HCEC 1CT (cell line): ENCODE measurements at places on chromosomes 6 and 20.

DNA sequence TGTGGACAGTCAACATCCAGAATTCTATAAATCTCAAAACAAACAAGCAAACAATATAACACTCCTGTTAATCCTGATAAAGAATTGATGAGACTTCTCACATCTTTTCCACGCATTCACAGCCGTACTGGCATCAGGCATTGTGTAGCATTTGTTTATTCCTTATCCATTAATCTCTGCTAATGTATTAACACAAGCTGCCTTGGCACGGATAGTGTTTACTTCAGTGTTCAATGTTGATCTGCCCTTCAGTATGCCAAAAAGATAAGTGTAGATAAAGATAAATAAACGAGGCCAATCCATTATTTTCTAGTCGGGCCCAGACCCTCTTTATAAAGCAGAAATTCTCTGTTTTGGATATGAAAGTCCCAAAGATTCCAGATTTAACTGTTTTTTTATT is 16.1 kb downstream of the UFL1 start:
- DNase-seq: no peak

DNA sequence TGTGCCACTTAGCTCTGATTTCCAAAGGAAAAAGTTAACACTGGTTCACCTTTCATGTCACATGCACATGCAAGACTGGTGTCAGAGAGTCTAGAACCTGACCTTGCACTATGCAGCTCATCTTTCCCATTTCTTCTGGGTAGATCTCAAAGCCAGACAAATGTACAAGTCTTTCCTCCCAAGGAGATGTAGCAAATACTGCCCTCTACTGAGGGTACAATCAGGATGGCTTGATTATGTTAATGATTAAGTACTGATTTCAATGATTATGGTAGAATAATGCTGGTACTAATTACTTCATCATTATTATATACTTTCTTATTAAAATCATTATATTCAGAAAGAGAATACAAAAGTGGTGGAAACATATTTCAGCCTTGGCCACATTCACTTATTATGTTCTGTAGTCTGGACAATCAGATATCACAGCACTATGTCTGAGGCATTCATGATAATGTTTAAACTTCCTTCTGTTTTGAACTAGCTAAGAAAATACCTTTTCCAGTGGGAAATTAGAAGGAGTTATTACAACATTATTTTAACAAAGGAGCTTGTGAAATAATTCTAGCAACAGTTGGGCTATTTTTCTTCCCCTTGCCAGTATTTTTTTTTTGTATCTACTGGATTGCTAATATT is 68.5 kb upstream of the FOXO3 start:
- DNase-seq: peak; percentile 39

DNA sequence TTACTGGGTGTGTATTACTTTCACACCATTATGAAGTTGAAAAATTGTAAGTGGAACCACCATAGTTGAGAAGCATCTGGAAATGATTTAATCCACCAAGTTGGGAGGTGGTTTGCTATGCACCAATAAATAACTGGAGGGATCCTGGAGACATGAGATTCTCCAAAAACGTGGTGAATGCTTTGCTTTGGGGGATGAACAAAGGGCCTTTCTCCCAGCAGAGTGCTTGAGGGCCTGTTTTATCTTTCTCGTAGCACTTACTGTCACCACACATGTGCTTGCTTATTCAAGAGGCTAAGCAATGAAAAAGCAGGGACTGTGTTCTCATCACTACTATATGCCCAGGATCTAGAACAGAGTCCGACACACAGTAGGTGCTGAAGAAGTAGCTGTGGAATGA is 371.1 kb downstream of the DHX35 start:
- DNase-seq: no peak

GRCh38 chr6:116461932-116462885 is 1.0 kb downstream of the CALHM6 start:
- DNase-seq: no peak

DNA sequence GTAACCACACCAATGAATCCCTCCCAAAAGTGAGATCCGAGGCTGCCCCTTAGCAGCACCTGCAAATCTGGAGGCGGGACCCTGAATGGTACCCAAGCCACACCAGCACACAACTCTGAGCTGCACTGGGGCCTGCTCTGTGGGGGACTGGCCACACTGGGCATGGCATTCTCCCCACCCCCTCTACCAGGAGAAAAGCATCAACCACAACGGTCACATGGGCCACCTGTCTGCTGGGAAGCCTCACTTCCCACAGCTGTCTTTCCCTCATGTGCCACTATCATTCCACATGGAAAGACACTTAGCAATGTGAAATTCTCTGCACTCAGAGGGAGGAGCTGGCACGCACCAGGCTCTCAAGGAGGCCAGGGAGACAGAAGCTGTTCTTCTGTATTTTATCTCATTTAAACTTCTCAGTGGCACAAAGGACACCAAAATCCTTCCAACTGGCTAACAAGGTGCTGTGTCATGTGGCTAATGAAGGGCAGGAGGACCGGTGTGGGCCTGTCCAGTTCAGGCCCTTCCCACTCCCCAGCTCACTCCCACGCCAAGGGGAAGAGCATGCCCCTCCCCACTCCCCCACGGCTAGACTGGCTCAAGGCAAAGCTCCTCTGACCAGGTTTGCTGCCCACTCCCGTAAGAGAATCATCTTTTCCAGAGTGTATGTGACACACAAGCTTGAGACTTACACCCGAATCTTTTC is 19.0 kb downstream of the YTHDF1 start:
- no peak for DNase-seq

- no peak for DNase-seq
Measured at GRCh38 chr6:6701864-6702263, 113.3 kb downstream of the LY86 start.

GRCh38 chr6:158564243-158565121 is 4.6 kb downstream of the TMEM181 start:
- no peak for DNase-seq

DNA sequence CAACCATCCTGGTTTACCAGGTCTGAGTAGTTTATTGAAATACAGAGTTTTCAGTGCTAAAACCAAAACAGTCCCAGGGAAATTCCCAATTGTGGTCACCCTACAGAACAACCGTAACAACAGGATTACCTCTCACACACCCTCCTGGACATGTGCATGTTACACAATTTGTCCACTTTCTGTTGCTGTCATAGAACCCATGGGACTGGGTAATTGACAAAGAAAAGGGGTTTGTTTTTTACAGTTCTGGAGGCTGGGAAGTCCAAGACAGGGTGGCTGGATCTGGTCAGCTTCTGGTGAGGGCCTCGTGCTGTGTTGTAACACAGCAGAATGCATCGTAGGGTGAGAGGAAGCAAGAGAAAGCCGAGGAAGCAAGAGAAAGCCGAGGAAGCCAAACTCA is 9.1 kb upstream of the ADA start:
- no peak for DNase-seq

GRCh38 chr6:137197684-137198645 is 21.2 kb downstream of the IFNGR1 start:
- DNase-seq: no peak

DNA sequence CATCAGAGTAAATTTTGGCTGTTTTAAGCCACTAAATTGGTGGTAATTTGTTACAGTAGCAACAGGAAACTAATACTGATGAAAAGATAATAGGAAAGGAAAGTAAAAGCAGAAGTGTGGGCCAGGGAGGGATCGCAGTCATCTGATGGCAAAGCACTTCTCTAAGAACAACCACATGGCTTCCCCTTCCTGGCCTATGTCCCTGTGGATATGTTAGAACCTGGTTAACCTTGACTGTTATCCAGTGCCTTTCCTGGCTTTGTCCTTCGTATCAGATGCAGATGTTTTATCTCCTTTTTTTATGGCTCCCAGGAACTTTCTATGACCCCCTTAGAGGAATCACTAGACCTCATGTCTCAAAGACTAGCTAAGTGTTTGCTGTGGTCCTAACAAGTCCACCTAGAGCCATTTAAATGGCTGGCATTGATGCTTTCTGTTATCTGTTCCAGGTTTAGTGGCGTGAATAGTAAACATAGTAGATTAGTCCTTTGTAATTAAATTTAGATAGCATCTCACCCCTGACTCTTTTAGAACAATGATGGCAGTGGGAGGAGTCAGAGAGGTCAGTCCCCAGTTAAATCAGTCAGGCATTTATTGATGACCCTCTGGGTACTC is 79.2 kb upstream of the PHACTR2 start:
- DNase-seq: no peak

- no peak for DNase-seq
Measured at GRCh38 chr20:2093159-2093781, 8.4 kb upstream of the STK35 start.

DNA sequence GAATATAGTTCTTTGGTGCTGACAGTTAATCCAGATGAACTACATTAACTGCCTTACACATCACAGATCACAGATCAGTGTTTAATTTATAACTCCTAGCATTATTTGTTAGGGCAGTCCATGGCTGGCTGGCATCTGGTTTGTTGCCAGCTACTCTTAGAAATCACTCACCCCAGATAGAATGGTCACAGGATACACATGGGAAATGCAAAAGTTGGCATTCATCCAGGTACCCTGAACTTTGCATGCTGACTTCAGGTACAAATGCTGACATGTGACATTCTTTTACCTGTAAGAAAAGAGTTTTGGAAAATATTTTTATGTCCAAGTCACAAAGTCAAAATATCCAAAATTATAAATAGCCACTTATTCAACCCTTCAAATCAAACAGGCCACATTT is 20.2 kb downstream of the FBXL4 start:
- no peak for DNase-seq

DNA sequence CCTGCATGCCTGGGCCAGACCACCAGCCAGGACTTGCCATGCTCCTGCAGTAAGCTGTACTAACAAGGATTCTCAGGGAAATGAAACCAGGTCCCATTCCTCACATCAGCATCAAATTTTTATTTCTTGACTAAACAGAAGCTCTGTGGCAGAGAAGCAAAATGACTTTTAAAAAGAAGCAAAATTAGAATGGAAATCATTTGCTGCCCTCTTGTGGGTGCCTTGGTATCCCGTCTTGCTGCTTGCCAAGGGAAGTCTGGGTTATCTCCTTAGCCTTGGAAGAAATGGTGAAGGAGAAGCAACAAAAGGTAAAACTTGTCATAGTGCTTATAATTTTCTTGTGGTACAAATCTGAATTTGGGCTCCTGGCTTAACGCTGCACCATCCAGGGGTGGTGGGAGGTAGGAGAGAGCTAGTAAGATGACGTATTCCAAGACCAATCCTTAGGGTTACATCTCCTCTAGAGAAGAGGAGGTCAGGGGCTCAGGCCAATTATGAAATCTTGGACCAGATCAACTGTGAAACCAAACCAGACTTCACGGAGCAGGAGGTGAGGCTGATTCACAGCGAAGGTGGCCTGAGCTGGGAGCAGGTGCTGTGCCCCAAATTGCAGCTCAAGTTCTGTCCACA is 107.5 kb downstream of the FAXC start:
- DNase-seq: peak; percentile 5

- no peak for DNase-seq
Measured at GRCh38 chr6:160180706-160181105, 59.1 kb downstream of the SLC22A1 start.
